MV-4-11 (cell line): ENCODE measurements at places on chromosomes 16 and 17.

DNA sequence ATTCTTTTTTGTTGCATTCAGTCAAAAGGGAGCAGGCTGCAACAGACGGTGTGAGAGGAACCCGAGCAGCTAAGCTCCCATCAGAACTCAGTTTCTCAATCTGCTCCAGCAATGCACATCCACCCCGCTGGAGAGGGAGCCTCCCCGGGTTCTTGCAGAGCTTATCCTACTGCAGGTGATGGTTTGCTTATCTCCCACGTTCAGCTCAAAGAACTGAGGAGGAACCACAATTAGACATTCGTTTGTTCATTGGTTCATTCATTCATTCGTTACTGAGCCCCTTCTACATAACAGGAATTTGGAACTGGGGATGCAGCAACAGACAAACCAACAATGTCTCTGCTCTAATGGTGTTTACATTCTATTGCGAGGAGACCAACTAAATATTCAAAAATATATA, 22.2 kb upstream of the ALOX15 start:
- no peak for DNase-seq

DNA sequence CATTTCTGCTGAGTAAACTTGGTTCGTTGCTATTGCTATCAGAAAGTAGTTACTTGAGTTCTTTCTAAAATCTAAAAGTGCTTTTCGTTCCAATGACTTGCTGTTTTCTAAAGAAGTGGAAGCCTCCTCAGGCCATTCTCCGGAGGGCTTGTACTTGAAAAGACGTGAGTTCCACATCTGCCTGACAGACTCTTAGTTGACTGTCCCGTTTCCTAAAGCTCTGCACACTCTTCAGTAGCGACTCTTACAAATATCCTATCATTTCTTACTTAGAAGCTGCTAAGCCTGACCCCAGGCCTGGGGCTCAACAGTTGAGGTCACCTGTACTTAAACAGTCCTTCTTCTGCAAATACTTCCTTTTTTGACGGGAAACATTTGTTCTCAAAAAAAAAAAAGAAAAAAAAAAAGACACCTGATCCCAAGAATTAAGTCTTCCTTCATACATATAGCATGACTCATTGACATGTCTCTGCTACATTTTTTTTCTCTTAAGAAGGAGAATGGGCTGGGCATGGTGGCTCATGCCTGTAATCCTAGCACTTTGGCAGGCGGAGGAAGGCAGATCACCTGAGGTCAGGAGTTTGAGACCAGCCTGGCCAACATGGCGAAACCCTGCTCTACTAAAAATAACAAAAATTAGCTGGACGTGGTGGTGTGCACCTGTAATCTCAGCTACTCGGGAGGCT, 61.5 kb downstream of the DHRS7C start:
- no peak for DNase-seq

DNA sequence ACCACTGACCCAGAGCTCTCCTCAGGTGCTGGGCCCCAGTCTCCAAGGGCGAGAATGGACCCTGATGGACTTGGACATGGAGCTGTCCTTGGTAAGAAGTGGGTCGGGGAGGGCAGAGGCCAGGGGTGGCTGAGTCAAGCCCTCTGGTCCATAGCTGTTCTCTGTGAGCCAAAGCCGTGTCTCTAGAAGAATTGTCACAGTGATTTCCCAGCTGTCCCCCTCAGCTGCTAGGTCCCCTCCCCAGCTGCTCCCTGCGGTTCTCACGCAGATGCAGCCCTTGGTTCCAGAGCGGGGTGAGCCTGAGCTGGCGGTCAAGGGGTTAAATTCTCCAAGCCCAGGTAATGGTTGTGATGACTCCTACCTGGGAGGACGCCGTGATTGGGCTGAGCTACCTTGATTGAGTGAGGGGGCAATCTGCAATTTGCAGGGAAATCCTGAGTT, 1.3 kb upstream of the NOL3 start:
- no peak for DNase-seq

- no peak for DNase-seq
These were observed 66.7 kb downstream of the COX10 start for GRCh38 chr17:14135906-14136590.

DNA sequence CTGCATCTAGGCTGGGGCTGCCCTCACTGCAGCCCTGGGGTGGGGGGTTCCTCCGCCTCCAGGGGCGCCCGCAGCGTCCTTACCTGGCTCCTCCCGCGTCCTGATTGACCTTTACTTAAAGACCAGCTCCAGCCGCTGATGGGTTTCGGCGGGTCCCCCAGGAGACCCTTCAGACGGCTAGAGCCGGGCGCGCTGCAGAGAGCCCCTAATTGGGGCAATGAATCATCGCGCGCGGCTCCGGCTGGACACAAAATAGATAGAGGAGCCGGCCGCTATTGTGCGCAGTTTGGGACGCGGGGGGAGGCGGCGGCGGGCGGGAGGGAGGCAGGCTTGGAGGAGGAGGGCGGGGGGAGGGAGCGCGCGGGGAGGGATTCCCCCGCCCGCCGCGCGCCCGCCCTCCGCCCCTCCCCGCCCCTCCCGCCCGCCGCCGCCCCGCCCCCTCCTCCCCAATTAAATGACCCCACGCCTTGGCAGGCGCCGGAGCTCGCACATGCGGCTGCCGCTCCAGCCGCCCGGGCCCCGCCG, 56.5 kb upstream of the CIBAR2 start:
- no peak for DNase-seq

DNA sequence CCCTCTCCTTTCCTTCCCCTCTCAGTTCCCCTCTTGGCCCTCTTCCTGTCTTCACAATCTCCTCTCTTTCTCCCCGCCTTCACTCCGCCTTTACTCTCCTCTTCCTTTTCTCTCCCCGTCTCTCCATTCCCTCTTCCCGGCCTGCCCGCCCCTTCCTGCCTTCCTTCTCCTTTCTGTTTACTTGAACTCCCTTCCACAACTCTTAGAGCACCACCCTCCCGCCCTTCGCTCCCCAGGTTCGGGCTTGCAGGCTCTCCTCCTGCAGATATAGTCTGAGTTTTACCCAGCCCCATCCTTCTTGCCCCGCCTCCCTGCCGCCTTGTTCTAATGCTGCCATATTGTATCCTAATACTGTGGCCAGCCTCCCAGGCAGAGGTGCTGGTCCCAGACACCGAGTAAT, 201.5 kb upstream of the N4BP1 start:
- DNase-seq, result no peak

DNA sequence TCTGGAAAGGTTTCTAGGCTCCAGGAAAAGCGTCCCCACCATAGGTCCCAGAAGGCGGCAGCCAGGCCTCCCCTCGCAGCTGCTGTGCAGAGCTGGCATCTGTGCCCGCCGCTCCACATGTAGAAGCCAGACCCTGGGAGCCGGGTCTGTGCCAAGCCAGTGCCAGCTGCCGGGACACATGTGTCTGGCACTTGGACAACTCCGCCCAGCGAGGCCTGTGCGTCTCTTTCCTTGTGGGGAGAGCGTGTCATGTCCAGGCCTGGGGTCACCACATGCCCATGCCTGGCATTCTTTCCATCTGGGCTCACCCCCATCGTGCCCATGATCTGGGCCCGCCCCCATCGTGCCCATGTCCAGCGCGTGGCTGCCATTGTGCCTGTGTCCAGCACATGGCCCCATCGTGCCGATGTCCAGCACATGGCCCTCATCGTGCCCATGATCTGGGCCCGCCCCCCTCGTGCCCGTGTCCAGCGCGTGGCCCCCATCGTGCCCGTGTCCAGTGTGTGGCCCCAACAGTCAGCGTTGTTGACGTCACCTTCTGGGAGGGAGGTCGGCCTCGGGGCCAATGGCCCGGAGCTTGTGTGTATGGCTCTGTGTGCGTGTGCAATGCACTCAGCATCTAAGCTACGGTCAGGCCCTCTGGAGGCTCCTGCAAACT, 13.3 kb upstream of the ACSF3 start:
- DNase-seq, result no peak

DNA sequence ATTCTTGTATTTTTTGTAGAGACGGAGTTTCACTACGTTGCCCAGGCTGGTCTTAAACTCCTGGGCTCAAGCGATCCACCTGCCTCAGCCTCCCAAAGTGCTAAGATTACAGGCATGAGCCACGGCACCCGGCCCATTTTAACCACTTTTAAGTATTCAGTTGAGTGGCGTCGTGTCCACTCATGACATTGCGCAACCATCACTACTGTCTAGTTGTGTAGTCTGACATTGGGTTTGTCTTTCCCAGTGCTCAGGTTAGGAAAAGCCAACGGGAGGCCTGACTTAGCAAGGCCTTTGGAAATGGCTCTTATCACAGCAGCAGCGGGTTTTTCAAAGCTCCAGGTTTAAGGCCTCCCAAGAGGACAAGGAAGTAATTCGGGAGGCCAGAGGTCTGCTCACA, 58.7 kb downstream of the LITAF start:
- DNase-seq, result no peak

- no peak for DNase-seq
These were observed 114.8 kb upstream of the FOXF1 start for GRCh38 chr16:86395477-86395876.

DNA sequence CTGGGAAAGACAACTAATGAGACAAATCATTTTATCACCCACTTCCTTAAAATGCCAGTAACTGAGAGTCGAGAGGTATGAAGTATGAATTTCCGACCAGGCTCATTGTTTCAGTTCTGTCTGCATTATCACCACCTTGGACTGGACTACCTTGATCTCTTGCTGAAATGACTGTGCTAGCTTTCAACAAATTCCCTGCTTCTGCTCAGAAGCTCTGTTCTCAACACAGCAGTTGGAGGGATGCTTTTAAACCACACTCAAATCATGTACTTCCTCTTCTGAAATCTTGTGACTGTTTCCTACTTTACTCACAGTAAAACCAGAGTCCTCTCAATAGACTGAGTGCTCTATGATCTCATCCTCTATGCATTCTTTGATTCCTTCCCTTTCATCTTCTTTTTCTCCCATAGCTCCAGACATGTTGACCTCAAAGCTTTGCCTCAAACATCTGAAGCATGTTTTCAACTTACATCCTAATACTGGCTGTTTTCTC, 195.8 kb downstream of the KCNJ2 start:
- DNase-seq, result peak; percentile 73
